ENCODE measurements at places on chromosomes 5 and 9. TPM values are rescaled to one million over a fixed set of nuclear protein-coding genes. Genes with fewer than 3 reads are reported as not detected.
A peak's percentile ranks its signal among the peaks of the same experiment; 100 is the strongest.

DNA sequence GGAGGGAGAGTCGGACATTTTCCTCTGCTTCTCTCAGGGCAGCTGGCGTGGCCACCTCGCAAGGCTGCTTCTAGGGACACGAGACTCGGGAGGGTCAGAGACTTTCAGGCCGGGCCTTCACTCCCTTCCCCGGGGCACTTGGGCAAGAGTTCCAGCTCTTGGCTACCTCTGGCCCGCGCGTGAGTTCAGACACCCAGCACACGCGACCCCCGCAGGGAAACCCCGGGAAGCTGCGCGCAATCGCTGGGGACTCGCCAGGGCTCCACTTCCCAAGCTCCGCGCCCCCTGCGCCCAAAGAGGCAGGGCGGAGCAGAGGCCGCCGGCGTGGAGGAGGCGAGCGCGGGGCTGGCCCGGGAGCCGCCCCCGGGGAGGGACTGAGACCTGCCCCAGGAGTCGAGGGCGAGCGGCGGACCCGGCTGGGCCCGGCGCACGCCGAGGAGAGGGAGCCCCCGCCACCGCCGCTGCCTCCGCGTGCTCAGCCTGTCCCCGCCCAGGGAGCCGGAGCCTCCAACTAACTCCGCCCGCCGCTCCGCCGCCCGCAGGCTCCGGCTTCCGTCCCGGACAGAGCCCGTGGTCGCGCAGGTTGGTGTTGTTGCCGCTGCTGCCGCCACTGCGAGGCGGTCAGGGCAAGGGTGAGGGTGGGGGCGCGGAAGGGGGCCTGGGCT is at the start of gene PAM:
PAM (plus strand) TSS at position 539 of the 665 bp plus-strand sequence. CDS start 110,891 bp downstream, outside the sequence.
- H3K27me3 ChIP-seq: peaks cover 9% of the 10 kb centered on the region
- peaks cover 10% of the 10 kb centered on the region for H3K36me3 ChIP-seq
- DNase-seq: peak; percentile 89
- H3K4me3 ChIP-seq: peak within 1 kb of the TSS; percentile 84

DNA sequence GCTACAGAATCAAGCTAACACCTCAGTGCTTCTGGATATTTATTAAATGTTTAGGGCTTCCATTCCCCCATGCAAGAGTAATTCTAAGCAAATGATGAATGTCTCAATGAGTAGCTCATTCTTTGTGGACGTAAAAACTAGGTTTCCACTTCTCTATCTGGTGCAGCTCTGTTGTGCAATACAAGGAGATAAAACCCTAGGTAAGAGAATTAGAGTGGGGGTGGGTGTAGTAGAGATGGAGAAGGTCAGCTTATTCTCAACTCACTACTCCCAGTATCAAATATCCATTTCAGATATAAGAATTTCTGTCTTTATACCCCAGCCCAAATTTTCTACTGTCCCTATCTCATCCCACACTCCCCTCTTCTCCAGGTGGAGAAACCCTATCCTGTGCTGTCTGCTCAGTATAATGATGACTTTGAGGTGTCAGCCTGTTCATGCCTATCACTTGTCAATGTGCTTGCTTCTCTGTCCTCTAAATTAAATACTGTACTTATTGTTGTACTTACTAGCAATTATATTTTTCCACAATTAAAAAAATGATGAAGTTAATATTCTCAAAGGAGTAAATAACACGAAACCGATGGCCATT is 4.3 kb upstream of the FYB1 start:
- peaks cover 58% of the 10 kb centered on the region for H3K4me1 ChIP-seq
- DNase-seq: no peak
- H3K27ac ChIP-seq: no peak overlapping the region
- no peaks in the 10 kb centered on the region for H3K36me3 ChIP-seq
- H3K27me3 ChIP-seq: no peaks in the 10 kb centered on the region

- no peaks in the 10 kb centered on the region for H3K4me1 ChIP-seq
- DNase-seq: no peak
- no peaks in the 10 kb centered on the region for H3K36me3 ChIP-seq
Observed at GRCh38 chr5:114988096-114988495, 181.6 kb downstream of the TRIM36 start.

DNA sequence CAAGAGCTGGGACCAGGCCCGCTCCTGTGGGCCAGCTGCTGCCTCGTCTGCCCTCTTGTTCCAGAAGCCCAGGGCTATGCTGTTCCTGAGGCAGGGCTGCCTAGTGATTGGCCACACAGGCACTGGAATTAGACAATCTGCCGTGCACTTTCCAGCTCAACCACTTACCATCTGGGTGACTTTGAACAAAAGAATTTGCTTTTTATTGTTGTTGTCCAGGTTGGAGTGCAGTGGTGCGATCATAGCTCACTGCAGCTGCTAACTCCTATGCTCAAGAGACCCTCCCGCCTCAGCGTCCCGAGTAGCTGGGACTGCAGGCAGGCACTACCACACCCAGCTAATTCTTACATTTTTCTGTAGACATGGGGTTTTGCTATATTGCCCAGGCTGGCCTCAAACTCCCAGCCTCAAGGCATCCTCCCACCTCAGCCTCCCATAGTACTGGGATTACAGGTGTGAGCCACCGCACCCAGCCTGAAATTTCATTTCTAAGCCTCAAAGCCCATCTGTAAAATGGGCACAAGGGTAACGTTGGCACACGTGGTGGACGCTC is 1.2 kb upstream of the NEK6 start:
- H3K4me3 ChIP-seq: peak overlapping the region; percentile 77
- H3K27ac ChIP-seq: no peak overlapping the region
- H3K36me3 ChIP-seq: peaks cover 2% of the 10 kb centered on the region

DNA sequence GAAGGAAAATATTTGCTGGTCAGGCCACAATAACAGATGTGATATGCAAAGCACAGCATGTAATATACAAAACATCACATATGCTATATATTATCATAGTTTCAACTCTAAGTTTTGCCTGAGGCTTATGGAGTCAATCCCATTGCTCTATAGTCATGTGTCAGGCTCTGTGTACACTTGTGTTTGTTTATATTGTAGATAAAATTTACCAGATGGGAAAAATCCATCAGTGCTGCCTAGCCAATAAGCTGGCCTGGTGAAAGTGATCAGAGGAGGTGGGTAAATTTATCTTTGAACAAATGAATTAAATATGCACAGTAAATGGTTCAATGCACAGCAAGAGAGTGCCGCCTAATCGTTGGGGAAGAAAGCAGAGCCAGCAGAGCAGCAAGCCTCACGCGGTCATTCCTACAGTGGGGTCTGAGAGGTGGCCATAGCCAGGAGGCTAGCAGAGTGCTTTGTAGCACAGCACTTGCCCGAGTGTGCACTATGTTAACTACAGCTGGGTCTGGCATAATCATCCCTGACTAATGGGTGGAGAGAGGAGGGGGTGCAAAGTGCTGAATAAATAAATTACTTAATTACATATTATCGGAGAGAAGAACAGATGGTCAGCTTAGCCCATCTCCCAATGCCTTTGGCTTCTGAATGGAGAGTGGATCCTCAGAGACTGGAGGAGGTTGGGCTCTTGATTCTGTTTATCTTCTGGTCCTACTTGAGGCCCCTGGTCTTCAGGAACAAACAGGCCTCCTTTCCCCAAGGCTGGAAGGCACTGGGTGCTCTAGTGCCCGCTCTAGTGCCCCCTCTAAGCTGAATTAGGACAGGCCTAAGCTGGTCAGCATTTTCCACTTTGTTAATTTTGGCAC is 153.5 kb downstream of the MAT2B start:
- no peak overlapping the region for H3K4me3 ChIP-seq
- H3K4me1 ChIP-seq: no peaks in the 10 kb centered on the region
- no peak for DNase-seq
- no peaks in the 10 kb centered on the region for H3K36me3 ChIP-seq

DNA sequence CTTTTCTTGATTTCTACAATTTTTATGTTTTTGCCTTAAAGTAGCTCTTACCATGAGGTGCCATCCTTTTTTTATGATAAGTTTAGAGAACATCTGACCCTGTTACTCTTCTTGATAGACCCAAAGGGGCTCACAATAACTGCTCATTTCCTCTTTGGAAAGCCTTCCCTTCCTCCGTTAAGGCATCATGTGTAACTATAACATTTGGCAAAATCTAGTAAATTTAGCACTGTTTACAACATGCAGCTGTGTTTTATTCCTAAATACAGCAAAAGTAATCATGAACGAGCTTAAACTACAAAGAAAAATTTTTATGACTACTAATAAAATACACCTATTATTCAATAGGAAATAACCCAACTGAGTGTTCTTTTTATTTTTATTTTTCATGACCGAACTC is 705.1 kb downstream of the MAT2B start:
- H3K27ac ChIP-seq: no peak overlapping the region
- H3K27me3 ChIP-seq: no peaks in the 10 kb centered on the region

DNA sequence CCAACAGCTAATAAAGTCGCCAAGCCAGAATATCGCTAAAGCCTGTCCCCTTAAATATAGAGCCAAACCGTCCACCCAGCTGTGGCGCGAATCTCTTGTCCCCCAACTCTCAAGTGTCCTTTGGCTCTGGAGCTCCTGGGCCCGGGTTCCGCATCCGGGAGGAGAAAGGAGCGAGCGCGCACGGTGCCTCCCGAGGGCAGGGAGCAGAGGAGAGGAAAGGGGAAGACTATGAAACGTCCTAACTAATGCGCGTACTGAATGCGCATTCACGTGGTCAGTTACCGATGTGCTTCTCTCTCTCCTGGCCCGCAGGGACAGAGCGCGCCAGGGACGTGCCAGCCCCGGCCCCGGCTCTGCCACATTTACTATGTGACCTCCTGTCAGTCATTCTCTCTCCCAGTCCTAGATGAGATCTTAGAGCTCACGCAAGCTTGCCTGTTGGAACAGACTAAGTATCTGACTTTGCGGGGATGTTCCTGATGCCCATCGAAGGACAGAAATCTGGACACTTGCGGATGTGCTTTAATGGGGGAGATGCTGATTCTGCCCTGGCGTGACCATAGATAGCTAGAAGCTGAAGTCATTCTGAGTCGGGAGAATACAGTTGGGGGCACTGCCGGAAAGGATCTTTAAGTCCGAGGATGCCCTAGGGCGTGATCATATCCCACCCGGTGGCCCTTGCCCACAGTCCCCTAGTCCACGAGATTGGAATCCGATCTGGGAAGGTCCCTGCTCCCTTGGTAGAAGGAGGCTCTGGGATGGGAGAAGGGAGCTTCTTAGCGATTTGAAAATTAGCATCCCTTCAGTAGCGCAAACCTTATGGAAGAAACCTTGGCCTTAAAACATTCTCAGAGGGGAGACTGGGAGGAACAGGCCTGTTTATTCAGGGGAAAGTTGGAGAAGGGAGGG is 5.7 kb upstream of the EBF1 start:
- peaks cover 27% of the 10 kb centered on the region for H3K4me1 ChIP-seq
- DNase-seq: no peak
- H3K36me3 ChIP-seq: no peaks in the 10 kb centered on the region

- H3K4me3 ChIP-seq: no peak overlapping the region
- H3K27ac ChIP-seq: no peak overlapping the region
- H3K4me1 ChIP-seq: peaks cover 4% of the 10 kb centered on the region
- no peaks in the 10 kb centered on the region for H3K36me3 ChIP-seq
- no peak for DNase-seq
- H3K27me3 ChIP-seq: no peaks in the 10 kb centered on the region
Observed at GRCh38 chr9:129398961-129399633, 221.0 kb upstream of the IER5L start.

DNA sequence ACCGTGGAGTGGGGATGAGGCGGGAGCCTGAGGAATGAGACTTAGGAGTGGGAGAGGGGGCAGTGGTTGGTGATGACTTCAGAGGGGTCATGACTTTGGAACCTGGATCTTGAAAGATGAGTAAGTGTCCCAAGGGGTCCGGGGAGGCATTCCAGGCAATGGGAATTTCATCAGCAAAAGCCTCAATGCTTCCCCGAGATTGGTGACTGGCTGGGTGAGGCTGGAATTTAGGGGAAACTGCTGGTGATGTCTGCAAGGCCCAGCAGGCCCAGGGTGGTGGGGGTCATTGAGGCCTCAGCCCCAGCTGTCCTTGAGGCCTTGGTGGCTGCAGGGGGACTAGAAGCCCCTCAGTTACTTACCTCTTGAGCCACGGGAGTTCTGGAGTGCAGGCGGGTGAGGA is 7.5 kb downstream of the NDST1 start:
- H3K4me1 ChIP-seq: no peaks in the 10 kb centered on the region
- H3K36me3 ChIP-seq: no peaks in the 10 kb centered on the region
- no peak overlapping the region for H3K27ac ChIP-seq
- no peak overlapping the region for H3K4me3 ChIP-seq

- H3K36me3 ChIP-seq: no peaks in the 10 kb centered on the region
- no peak overlapping the region for H3K4me3 ChIP-seq
- H3K27ac ChIP-seq: no peak overlapping the region
- H3K4me1 ChIP-seq: no peaks in the 10 kb centered on the region
- DNase-seq: no peak
- H3K27me3 ChIP-seq: peaks cover 2% of the 10 kb centered on the region
Observed at GRCh38 chr5:5209089-5209488, 69.0 kb downstream of the ADAMTS16 start.

- no peak overlapping the region for H3K4me3 ChIP-seq
- H3K27me3 ChIP-seq: no peaks in the 10 kb centered on the region
- H3K27ac ChIP-seq: no peak overlapping the region
Observed at GRCh38 chr5:50694027-50694590, 27.7 kb downstream of the PARP8 start.

DNA sequence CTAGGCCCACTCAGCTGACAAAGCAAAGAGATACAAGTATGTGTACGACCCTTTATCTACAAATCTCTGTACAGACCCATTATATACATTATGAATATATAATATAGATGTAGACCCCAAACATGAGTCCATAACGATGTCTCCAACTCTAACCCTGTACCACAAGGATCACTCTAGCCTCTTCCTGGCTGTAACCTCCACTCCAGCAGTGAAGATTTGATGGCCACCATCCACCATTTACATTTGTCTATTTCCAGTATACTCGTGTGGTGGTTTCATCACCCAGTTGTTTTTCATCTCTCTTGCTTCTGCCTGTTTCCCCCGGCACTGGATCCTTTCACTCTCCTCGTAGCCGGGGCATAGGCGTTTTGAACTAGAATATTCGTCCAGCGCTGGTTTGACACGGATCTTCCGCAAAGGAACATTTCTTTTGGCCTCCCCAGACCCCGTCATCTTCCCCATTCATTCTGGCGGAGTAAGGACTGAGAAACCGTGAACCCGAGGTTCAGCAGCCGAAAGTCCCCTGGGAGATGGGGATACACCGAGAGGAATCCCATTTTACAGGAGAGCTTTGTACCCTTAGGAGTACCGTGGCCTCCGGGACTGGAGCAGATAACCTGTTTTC is 828 bp upstream of the TRIO start:
- peak overlapping the region; percentile 16 for H3K27ac ChIP-seq
- H3K4me3 ChIP-seq: peak overlapping the region; percentile 71
- H3K27me3 ChIP-seq: peaks cover 40% of the 10 kb centered on the region
- H3K36me3 ChIP-seq: no peaks in the 10 kb centered on the region
- H3K4me1 ChIP-seq: peaks cover 7% of the 10 kb centered on the region

- H3K36me3 ChIP-seq: no peaks in the 10 kb centered on the region
- no peaks in the 10 kb centered on the region for H3K27me3 ChIP-seq
- H3K4me3 ChIP-seq: no peak overlapping the region
- H3K27ac ChIP-seq: no peak overlapping the region
Observed at GRCh38 chr9:101923451-101923850, 185.0 kb upstream of the GRIN3A start.

Gene ZNF300
- total RNA-seq: 2.4 TPM

Gene NR5A1
- not detected for total RNA-seq

Gene RHOBTB3
- 3.3 TPM for total RNA-seq

Gene STPG3
- total RNA-seq: not detected

Gene TPRN
- total RNA-seq: 5.8 TPM

Gene SNCB
- 0.46 TPM for total RNA-seq
